ENCODE measurements at places on chromosomes 5 and 9.

DNA sequence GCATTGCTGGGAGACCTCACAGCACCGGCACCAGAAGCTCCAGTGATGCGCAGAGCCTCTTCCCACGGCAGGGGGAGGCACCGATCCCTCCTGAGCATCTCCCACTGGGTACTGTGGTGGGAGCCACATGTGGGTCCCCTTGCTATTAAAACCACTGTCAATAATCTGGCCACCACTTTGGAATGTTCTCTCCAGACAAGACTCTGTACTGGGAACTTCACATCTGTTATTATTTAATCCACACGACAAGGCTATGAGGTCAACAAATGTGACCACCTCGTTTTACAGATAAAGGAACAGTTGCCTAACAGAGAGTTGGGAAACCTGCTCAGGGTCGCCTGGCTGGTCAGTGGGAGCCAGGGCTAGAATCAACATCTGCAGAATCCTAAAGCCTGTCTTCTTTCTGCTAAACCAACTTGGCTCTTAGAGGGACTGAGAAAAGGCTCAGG, 72.7 kb downstream of the EPB41L4B start:
- DNase-seq: no peak

GRCh38 chr9:108933231-108933717, 650 bp downstream of the ELP1 start:
- DNase-seq: no peak

- DNase-seq: peak; percentile 73
Measured at GRCh38 chr9:69671879-69672595, at the start of gene APBA1. TSS of gene APBA1 (minus strand) at chr9:69672371.

GRCh38 chr9:96172797-96173196, 129.2 kb downstream of the HSD17B3 start:
- no peak for DNase-seq

- DNase-seq: no peak
Measured at GRCh38 chr9:92180002-92180400, 64.8 kb upstream of the SPTLC1 start.

DNA sequence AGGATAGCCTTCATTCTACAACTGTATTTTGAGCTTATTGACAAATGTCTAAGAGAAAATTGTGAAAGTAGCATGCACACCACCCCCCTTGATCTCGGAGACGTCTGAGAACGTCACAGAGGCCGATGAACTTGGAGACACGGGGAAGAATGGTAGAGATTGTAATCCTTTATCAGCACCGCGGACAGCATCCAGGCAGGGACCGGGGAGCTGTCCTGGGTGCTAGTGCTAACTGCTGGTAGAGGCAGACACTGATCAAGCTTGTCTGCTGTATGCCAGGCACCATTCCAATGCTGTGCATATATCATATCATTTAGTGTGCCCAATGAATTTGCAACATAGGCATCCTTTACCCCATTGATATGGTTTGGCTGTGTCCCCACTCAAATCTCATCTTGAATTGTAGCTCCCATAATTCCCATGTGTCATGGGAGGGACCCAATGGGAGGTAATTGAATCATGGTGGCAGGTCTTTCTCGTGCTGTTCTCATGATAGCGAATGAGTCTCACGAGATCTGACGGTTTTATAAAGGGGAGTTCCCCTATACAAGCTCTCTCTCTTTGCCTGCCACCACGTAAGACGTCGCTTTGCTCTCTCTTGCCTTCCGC, 98.8 kb downstream of the LHX2 start:
- DNase-seq: peak; percentile 78

DNA sequence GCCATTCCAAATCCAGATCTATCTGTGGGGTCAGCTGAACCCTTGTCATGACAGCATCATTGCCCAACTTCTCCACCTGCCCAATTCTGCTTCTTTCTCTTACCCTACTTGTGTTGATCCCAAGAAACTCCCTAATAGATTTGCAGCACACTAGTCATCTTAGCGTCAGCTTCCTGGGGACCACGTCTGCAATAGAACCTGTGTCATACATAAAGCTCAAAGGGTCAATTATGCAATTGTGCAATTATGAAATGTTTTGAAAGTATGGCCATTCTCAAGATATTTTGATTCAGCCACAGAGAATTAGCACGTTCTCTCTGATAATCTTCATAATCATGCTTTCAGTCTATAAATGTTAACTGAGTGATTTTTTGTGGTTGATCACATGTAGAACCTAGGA, 87.4 kb upstream of the PAPPA start:
- no peak for DNase-seq

- DNase-seq: no peak
Measured at GRCh38 chr5:177367323-177367848, 9.7 kb downstream of the RGS14 start.

DNA sequence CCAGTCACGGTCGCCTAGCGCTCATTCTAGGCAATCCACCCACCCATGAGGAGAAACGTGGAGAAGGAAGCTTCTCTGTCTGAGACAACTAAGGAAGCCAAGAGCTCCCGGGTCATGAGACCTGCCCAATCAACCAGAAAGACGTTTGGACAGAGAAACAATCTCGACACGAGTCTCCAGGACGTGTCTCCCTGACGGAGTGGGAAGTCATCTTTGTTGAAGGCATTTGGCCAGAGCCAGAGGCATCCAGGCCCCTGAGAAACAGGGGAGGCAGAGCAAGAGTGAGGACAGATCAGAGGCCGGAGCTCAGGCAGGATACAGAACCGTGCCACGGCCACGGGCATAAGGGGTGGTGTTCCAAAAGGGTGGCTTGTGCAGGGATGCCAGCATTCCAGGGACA, 479.0 kb downstream of the SPATA31A7 start:
- DNase-seq: no peak

GRCh38 chr9:112198646-112199045, 23.5 kb upstream of the SUSD1 start:
- DNase-seq: no peak

GRCh38 chr9:22005021-22005701, 3.9 kb downstream of the CDKN2B start:
- DNase-seq: no peak

- DNase-seq: no peak
Measured at GRCh38 chr5:155027993-155028629, 14.6 kb downstream of the KIF4B start.

DNA sequence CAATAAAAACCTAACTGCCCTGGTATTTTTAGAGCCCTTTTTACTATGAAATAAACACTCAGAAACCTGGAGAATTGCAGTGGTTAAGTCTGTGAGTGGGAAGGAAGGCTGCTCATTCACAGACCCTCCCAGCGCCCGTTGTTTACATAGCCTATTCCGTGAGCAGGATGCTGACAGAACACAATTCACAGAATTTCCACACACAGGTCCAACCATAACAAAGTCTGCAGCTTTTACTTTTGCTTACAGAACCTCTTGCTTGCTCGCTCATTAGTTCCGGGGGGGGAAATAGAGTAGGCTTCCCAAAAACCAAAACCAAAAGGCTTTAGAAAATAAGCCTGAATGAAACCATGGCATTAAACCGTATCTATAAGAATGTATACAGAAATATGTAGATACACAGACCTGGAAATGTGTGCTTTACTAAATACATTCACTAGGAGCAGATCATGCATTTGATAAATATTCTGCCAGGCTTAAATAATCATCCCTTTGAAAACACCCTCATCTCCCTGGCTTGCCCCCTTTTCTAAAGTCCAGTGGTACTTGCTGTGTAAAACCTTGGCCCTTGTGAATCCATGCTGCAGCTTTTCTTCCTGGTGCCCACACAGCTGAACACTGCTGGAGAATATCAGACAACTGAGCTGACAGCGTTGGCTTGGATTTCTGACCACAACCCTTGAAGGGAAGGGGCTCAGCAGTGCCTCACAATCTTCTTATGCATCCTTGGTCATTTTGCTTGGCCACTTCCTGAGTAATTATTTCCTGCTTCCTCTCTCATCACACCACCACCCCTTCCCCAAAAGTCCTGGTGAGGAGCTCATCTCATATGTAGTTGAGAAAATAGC, 128.0 kb downstream of the FANCC start:
- DNase-seq: no peak

DNA sequence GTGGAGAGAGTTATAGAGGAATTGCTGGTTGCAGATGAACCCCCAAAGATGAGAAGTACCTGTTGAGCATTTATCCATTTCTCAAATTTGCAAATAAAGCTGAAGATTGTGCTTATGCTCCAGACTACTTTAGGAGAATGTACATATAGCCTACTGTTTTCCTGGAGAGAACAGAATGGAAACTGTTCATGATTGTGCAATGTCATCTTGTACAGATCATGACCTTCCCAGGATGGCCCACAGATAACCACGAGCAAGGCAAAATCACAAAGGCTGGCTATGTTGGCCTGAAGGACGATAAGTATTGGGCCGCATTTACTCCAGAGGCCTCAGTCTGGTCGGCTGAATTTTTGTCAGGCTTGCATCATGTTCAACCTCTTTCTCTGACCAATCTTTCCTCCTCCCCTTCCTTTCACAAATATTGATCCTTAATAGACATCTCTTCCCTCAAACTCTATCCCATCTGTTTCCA, 28.5 kb upstream of the RICTOR start:
- DNase-seq: no peak

DNA sequence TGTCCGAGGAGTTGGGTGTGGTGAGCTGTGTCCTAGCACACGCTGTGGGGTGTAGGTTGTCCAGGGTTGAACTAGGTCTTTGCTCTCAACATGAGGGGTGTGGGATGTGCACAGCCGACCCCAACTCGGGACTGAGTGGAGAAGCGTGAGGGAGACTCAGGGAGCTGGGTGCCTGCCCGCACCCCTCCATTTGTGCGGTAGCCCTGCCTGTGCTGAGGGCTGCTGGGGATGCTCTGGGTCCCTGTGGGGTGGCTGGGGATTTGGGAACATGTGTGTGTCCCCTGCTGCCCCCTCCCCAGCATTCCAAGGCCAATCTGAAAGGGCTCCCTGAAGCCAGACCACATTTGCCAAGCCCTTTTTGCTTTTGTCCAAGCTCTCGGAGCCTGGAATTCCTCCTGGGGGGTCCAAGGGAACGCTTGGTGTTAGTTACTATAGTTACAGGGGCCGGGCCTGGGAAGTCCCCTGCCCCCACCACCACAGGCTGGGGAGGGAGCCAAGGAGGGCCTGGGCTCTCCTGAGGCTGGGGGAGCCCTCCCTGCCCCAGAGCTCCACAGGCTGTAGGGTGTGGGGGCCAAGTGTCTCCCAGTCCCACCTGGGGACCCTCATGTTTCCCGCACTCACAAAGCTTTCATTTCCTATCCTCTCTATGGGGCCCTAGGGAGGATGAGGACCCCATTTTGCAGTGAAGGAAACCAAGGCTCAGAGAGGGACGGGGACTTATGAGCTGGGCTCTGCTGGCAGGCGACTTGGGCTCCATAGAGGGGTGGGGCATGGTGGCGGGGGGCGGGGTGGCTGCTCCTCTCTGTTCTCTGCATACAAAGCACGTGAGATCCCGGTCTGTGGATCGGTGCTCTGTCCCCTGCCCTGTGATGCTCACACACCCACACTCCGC, 1.1 kb downstream of the CRB2 start:
- DNase-seq: no peak

DNA sequence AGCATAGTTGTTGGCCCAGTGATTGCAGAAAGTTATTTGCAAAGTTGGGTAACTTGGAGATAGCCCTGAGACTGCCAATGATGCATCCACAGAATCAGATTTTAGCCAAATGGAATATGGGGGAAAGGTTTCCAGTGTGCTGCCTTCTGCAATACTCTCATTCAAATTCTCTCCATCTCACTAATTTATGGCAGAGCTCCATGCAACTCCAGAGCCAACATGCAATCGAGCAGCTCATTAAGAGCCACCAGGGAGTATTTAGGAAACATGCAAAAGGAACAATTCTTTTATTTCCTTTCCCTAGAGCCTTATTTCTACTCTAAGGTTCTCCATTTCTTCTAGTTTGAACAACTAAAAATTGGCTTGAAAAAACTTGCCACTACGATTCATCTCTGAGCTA, 135.9 kb upstream of the MARCHF11 start:
- DNase-seq: no peak

DNA sequence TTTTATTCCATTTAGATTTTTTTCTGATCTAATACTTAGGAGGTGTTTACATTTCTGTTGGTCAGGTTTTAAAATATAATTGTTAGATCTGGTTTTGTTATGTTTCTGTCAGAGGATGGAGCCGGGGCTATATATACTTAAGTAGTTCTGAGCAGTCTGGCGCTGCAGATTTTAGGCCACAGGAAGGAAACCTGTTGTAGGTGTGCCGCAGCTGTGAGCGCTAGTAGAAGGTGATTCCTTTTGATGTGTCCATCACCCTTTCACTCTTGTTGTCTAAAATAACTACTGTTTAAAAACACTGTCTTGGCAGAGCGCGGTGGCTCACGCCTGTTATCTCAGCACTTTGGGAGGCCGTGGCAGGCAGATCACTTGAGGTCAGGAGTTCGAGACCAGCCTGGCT, 17.0 kb downstream of the ZBTB34 start:
- DNase-seq: no peak

DNA sequence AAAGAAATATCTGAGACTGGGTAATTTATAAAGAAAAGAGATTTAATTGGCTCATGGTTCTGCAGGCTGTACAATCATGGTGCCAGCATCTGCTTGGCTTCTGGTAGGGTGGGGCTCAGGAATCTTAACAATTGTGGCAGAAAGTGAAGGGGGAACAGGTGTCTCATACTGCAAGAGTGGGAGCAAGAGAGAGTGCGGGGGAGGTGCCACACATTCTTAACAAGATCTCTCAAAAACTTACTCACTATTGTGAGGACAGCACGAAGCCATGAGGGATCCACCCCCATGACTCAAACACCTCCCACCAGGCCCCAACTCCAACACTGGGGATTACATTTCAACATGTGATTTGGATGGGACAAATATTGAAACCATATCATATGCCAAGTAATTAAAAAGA, 70.1 kb upstream of the PANK3 start:
- no peak for DNase-seq

DNA sequence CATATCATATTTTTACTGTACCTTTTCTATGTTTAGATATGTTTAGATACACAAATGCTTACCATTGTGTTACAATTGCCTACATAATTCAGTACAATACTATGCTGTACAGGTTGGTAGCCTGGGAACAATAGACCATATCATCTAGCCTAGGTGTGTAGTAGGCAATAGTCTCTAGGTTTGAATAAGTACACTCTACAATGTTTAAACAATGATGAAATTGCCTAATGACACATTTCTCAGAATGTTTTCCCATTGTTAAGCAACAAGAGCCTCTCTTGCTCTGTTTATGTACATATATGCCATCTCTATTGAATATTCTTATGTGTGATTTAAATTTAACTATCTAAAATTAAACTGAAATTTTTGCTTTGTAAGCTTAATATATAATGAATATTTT, 209.6 kb upstream of the ST8SIA4 start:
- DNase-seq: no peak

DNA sequence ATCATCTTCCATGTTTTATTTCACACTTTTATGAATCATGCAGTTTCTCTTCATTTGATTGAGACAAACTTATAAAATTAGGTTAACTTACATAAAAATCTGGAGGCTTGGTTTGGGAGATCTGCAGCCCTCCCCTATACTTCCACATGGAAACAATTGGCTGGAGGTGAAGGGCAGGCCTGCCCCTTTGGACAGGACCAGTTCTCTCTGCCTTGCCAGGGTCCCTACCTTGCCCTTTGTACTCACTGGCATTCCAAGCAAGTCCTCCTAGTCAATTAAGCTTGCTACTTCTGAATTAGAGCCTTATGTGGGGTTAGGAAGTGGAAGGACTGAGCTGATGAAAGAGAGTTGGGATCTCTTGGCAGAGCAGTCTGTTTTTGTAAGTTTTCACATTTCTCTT, 257.3 kb downstream of the GAS1 start:
- DNase-seq: no peak

All from H54 (cell line).